ENCODE measurements at places on chromosomes 6 and 20.
A peak's percentile ranks its signal among the peaks of the same experiment; 100 is the strongest.

DNA sequence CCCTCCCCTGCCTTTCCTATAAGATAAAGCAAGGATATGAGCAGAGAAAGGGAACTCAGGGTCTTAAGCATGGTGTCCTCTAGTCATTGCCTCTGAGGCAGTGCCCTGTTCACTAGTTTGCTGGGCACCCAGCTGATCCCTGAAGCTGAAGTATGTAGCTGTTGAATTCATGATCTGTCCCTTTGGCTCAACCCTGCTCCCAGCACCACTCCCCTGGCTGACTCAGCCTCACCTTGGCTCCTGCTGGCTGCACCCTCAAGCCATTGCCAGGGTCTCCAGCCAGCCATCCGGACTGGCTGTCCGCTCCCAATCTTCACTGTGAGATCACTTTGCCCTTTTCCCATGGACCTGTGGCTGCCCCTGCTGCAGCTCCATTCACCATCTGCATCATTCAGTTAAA, 25.9 kb upstream of the UST start:
- DNase-seq = no peak

DNA sequence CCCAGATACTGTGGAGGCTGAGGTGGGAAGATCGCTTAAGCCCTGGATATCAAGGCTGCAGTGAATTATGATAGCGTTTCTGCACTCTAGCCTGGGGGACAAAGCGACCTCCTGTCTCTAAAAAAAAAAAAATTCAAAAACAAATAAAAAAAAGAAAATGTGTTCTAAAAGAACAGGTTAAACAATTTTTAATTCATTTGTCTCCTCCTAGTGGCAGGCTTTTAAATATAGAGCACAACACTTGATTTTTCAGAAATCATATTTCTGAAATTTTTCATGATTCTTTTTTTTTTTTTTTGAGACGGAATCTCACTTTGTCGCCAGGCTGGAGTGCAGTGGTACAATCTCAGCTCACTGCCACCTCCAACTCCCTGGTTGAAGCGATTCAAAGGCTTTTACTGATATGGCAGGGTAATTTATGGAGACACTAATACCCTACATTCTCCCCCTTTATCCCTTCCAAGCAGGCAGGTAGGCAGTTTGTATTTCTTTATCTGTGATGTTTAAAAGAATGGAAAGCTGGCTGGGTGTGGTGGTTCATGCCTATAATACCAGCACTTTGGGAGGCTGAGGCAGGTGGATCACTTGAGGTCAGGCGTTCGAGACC, 8.7 kb upstream of the GTF3C6 start:
- DNase-seq = no peak

DNA sequence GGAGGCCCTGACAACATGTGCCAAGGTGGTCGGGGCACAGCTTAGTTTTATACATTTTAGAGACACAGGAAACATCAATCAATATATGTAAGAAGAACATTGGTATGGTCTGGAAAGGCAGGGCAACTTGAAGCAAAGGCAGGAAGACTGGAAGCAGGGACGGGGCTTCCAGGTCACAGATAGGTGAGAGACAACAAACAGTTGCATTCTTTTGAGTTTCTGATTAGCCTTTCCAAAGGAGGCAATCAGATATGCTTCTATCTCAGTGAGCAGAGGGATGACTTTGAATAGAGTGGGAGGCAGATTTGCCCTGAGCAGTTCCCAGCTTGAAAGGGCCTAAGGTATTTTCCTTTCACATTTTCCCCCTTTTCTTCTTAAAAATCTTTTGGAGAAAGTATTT, 311.0 kb upstream of the RGS17 start:
- DNase-seq = no peak

GRCh38 chr6:1081551-1082284, 230.2 kb upstream of the FOXQ1 start:
- no peak for DNase-seq

GRCh38 chr20:57390604-57391438, at the start of gene RBM38:
Gene RBM38 (plus strand): TSS chr20:57391396. CDS start chr20:57391582, 186 bp downstream.
- DNase-seq = peak; percentile 49

DNA sequence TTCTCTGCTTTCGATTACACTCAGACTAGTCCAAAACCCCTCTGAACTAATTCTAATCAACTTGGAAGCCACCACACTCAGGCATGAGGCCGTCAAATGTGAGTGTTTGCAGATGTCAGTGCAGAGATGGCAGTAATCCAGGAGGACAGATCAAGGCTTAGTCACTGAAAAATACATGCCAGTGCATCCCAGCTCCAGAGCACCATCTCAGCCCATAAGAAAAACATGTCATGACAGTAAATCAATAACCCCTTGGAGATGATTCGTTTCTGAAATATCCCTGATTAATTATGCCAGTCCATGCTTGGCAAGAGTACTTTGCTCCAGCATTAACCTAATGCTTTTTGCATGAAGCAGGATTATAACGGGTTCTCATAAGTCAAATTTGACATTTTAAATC, 179.5 kb downstream of the ADAT2 start:
- DNase-seq = no peak

- no peak for DNase-seq
Observed at GRCh38 chr20:63658749-63659187, 656 bp downstream of the RTEL1 start.

- no peak for DNase-seq
Observed at GRCh38 chr20:54981175-54981574, 505.8 kb downstream of the DOK5 start.

GRCh38 chr6:136795386-136795785, 3.1 kb upstream of the MAP3K5 start:
- DNase-seq = no peak

DNA sequence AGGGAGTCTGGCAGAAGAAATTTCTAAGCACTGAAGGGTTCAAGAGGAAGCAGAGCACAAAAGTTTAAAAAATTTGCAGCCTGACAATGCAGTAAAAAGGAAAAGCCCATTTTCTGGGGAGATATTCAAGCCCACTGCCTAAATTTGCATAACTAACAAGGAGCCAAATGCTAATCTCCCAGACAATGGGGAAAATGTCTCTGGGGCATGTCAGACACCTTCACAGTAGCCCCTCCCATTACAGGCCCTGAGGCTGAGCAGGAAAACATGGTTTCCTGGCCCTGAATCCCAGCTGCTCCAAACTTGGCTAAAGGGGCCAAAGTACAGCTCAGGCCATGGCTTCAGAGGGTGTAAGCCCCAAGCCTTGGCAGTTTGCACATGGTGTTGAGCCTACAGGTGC, 908.5 kb upstream of the MANEA start:
- DNase-seq = no peak

- DNase-seq = no peak
Observed at GRCh38 chr20:939606-940005, 23.5 kb upstream of the ANGPT4 start.

All from caudate nucleus (tissue), 63 donors.